Pancreas (tissue), 10 donors: ENCODE measurements at places on chromosomes 7 and 10. TPM values are rescaled to one million over a fixed set of nuclear protein-coding genes. Genes with fewer than 3 reads are reported as not detected.

Gene LIPM
- polyA plus RNA-seq = not detected

Gene IL15RA
- polyA plus RNA-seq = 12.2 TPM

Gene GPC2
- polyA plus RNA-seq = 0.59 TPM

Gene FOXI2
- polyA plus RNA-seq = 0.05 TPM

Gene FAM25A
- 1.0 TPM for polyA plus RNA-seq

Gene LFNG
- 42.1 TPM for polyA plus RNA-seq

Gene GRID2IP
- 0.57 TPM for polyA plus RNA-seq

Gene RP9
- polyA plus RNA-seq = 8.1 TPM
